ENCODE measurements at places on chromosomes 7 and 10.

GRCh38 chr7:150363872-150364271 lies 4.8 kb upstream of the REPIN1 start:
- DNase-seq = no peak

GRCh38 chr7:116998567-116999175 lies 45.4 kb downstream of the ST7 start:
- DNase-seq = no peak

GRCh38 chr10:133141958-133142340 lies 18.1 kb upstream of the KNDC1 start:
- no peak for DNase-seq

- no peak for DNase-seq
Observed at GRCh38 chr7:45123913-45124710, 12.6 kb upstream of the TBRG4 start.

GRCh38 chr10:78913219-78914059 lies 155.3 kb upstream of the ZMIZ1 start:
- DNase-seq = no peak

- no peak for DNase-seq
Observed at GRCh38 chr7:137421366-137421765, 77.8 kb upstream of the PTN start.

GRCh38 chr7:142089035-142089434 lies 22.5 kb upstream of the MGAM2 start:
- no peak for DNase-seq

DNA sequence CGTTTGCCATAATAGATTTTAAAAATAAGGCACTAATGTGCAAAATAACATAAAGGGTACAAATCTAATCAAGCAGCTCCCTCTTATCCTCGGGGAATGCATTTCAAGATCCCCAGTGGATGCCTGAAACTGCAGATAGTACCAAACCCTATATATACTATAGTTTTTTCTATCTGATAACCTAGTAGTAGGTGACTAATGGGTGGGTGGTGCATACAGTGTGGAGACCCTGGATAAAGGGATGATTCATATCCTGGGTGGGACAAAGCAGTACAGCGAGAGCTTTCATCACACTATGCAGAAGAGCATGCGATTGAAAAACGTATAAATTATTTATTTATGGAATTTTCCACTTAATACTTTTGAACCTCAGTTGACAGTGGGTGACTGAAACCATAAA lies 464.5 kb downstream of the GRID1 start:
- DNase-seq = no peak

GRCh38 chr10:87671139-87671815 lies 11.6 kb downstream of the PAPSS2 start:
- DNase-seq = no peak

DNA sequence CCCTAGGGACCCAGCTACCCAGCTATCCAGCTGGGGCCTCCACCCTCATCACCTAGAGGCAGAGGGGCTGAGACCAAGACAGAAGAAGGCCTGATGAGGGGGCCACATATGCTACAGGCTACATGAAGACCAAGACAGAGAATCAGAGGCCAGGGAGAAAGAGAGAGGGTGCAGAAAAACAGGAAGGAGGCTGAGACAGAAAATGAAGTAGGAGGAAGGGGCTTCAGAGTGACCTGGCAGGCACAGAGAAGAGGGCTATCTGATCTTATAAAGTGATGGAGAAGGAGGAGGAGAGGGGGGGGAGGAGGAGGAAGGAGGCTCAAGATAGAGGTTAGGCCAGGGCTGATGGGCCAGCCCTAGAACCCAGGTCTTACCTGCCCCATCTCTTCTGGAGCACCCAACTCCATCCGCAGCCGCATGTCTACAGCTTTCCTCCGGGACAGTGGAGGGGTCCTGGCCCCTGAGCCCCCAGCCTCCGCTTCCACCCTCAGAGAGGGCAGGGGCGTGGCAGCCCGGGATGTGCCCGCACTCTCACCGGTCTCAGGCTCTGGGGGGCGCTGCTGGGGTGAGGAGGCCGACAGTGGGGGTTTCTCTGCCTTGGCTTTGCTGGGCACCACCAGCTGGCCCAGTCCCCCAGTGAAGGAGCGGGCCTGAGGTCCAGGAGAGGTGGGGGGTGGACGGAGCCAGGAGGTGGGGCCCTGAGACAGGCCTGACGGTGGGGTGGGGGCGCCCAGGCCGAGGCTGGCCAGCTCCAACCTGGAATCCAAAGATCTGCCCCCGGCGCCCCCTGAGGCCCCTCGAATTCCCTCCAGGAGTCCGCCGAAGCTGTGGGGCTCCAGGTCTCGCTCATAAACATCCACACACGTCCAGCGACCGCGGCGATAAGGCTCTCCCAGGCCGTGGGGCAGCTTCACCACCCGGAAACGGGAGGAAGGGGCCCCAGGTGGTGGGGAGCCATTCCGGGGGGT lies 1.8 kb downstream of the TSC22D4 start:
- DNase-seq = no peak

GRCh38 chr10:33095867-33096815 lies 138.1 kb upstream of the ITGB1 start:
- DNase-seq = no peak

- DNase-seq = no peak
Observed at GRCh38 chr10:2575460-2575859, 491.9 kb upstream of the PFKP start.

GRCh38 chr10:63273577-63273976 lies 140.4 kb downstream of the NRBF2 start:
- no peak for DNase-seq

- no peak for DNase-seq
Observed at GRCh38 chr7:155524018-155524556, 22.3 kb downstream of the CNPY1 start.

- no peak for DNase-seq
Observed at GRCh38 chr7:3272691-3273141, 28.3 kb upstream of the SDK1 start.

- DNase-seq = no peak
Observed at GRCh38 chr7:126696256-126697038, 556.3 kb downstream of the GRM8 start.

- DNase-seq = no peak
Observed at GRCh38 chr7:135238112-135238744, 4.6 kb downstream of the STRA8 start.

DNA sequence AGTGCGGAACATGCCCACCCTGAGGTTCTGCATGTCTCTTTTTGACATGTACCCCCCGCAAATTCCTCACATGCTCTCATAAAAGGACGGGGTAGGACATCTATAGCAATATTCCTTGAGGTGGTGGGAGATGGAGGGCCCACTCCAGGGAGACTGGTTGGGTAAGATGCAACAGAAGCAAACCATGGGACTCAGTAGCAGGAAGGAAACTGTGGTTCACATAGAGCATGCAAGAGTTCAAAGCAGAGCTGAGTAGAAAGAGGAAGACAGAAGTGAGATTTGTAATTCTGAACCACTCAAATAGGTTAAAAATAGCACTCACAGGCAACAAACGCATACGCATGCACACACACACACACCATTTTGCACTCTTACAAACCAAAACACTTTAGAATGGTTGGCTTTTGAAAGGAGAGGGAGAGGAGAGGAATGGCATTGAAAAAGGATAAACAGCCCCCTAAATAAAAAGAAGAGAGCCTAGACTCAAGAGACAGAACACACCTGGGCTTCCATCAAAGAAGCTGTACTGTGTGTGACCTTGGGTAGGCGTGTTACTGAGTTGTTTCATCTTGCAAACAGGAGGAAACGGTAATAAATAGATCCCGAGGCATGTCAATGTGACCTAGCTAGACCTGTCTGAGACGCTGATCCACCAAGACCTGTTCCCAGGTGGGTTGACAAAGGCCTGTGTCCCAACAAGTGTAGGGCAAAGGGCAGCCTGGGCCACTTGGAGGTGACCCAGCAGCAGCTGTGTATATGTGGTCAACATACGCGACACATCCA lies 77.6 kb upstream of the LRRC4 start:
- DNase-seq = no peak

DNA sequence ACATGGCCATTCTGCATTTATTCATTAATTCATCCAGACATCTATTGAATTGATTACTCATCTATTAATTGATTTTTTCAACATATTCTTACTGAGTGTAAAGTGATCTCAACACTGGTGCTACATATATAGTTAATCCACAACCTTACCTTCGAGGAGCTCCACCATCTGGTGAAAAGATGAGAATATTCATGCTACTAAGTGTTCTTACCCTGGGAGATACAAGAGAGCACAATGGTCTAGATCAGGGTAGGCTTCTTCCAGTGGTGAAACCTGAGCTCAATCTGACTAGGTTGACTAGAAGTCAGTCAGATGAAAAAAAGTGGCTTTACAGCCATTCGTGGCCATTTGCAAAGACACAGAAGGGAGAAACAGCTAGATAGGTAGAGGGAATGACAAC lies 507.4 kb downstream of the ANKRD7 start:
- no peak for DNase-seq

DNA sequence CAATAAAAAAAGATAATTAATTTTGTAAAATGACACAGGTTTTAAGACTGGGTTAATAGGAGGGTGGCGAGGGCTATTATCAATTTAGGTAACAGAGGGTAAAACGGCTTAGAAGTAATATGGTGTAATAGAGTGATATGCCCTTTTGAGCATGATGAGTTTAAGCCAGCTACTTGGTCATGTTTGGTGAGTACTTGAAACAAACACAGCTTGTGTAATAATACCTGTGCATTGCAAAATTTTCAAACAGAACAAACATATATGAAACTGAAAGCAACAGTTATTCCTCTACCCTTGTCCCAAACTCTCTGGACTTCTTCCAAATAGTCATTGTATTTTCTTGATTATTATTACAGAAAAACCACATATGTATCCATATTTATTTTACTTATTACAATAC lies 241.7 kb downstream of the MAGI2 start:
- DNase-seq = no peak

DNA sequence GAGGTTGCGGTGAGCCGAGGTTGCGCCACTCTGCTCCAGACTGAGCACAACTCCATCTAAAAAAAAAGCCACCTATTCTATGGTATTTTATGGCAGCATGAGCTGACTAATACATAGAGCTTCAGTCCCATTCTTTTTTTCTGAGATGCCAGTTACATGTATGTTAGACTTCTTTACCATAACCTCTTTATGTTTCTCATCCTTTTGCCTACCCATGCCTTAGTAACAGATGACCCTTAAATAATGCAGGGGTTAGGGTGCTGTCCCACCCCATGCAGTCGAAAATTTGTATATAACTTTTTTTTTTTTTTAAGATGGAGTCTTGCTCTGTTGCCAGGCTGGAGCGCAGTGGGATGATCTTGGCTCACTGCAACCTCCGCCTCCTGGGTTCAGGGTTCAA lies 22.7 kb upstream of the HHEX start:
- DNase-seq = no peak

GRCh38 chr7:151342811-151343210 lies 1.2 kb downstream of the NUB1 start:
- no peak for DNase-seq

GRCh38 chr7:23220690-23221305 lies 25.8 kb upstream of the GPNMB start:
- DNase-seq = no peak

- no peak for DNase-seq
Observed at GRCh38 chr10:114607358-114607998, 50.6 kb downstream of the ABLIM1 start.

All from stimulated activated CD8-positive, alpha-beta memory T cell treated with anti-CD3 and anti-CD28 coated beads, Interleukin-4, amount 100 ng/mL, for 1 hour (primary cell).